ENCODE measurements at places on chromosomes 7 and 10. TPM values are rescaled to one million over a fixed set of nuclear protein-coding genes. Genes with fewer than 3 reads are reported as not detected.

GRCh38 chr10:97964748-97965147 lies 65.7 kb downstream of the CRTAC1 start:
- H3K36me3 ChIP-seq, result no peaks in the 10 kb centered on the region
- no peaks in the 10 kb centered on the region for H3K4me1 ChIP-seq
- no peaks in the 10 kb centered on the region for H3K27me3 ChIP-seq
- H3K4me3 ChIP-seq, result no peak overlapping the region
- H3K27ac ChIP-seq, result no peak overlapping the region

GRCh38 chr7:135964274-135964673 lies 12.9 kb downstream of the MTPN start:
- no peak overlapping the region for H3K4me3 ChIP-seq
- peaks cover 2% of the 10 kb centered on the region for H3K4me1 ChIP-seq
- H3K27ac ChIP-seq, result no peak overlapping the region
- no peaks in the 10 kb centered on the region for H3K27me3 ChIP-seq
- no peaks in the 10 kb centered on the region for H3K36me3 ChIP-seq

GRCh38 chr7:150737265-150738055 lies at the start of gene GIMAP5:
GIMAP5 (plus strand) TSS chr7:150737418; CDS start chr7:150740885, 3,467 bp downstream.
- H3K27ac ChIP-seq, result peak within 1 kb of the TSS; percentile 83
- H3K4me3 ChIP-seq, result peak within 1 kb of the TSS; percentile 31
- H3K4me1 ChIP-seq, result no peaks in the 10 kb centered on the region
- DNase-seq, result no peak

- H3K27ac ChIP-seq, result no peak overlapping the region
- H3K4me3 ChIP-seq, result no peak overlapping the region
- DNase-seq, result no peak
- no peaks in the 10 kb centered on the region for H3K27me3 ChIP-seq
- no peaks in the 10 kb centered on the region for H3K4me1 ChIP-seq
Measured at GRCh38 chr10:64546073-64546472, 1024.9 kb downstream of the REEP3 start.

DNA sequence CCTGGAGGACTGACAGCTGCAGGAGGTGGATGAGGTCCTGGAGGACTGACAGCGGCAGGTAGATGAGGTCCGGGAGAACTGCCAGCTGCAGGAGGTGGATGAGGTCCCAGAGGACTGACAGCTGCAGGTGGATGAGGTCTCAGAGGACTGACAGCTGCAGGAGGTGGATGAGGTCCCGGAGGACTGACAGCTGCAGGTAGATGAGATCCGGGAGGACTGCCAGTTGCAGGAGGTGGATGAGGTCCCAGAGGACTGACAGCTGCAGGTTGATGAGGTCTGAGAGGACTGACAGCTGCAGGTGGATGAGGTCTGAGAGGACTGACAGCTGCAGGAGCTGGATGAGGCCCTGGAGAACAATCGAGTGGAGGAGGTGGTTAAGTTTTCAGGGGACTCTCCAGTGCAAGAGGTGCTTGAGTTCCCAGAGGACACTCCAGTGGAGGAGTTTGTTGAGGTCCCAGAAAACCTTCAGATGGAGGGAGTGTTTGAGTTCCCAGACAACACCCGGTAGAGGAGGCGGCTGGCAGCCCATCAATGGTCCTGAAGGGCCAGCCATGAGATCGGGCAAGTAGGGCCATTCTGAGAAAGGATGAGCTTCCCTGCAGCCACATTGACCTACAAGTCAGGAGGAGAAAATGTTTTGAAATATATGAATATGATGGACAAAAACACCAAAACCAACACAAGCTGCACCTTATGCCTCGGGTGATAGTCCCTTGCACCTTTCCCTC lies 4.7 kb upstream of the EIF5AL1 start:
- H3K27me3 ChIP-seq, result no peaks in the 10 kb centered on the region
- H3K4me3 ChIP-seq, result no peak overlapping the region
- no peaks in the 10 kb centered on the region for H3K36me3 ChIP-seq
- no peak overlapping the region for H3K27ac ChIP-seq
- no peaks in the 10 kb centered on the region for H3K4me1 ChIP-seq
- DNase-seq, result no peak

DNA sequence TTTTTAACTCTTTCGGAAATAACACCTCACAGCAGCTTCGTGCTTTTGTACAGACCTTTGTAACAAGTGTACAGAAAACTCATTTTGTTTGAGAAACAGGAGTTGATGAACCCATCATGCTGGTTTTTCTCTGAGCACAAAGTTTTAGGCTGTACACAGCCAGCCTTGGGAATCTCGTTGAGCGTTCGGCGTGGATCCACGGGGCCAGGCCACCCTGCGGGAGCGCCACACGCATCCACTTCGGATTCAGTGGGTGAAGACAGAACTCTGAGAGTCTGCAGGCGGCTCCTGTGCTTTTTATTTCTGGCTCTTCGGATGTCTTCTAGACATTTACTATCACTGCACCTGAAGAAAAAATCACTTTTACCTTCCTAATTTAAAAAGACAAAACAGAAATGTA lies 131.2 kb downstream of the SMURF1 start:
- DNase-seq, result no peak
- H3K27ac ChIP-seq, result no peak overlapping the region
- H3K4me1 ChIP-seq, result no peaks in the 10 kb centered on the region
- no peak overlapping the region for H3K4me3 ChIP-seq
- H3K36me3 ChIP-seq, result peaks cover 4% of the 10 kb centered on the region
- H3K27me3 ChIP-seq, result no peaks in the 10 kb centered on the region

DNA sequence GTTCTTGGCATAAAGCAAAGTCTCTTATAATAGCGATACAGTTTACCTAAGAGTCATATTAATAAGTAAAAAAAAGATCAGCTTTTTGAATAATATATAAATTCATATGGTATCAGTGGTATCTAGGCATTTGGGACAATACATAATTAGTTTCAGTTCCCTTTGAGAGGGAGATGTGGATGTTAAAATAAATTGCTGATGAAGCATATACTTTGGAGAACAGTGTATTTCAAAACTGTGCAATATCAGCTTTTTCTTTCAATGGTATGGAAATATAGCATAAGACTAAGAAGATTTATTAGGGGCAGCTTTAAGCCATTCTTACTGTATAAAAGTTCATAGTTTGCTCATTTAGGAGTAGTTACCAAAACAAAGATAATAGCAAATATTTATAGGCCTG lies 35.5 kb downstream of the MDFIC start:
- H3K27me3 ChIP-seq, result no peaks in the 10 kb centered on the region
- H3K36me3 ChIP-seq, result no peaks in the 10 kb centered on the region
- no peak overlapping the region for H3K4me3 ChIP-seq

GRCh38 chr7:131921016-131921415 lies 364.6 kb upstream of the PODXL start:
- H3K36me3 ChIP-seq, result no peaks in the 10 kb centered on the region
- no peak overlapping the region for H3K27ac ChIP-seq
- no peak for DNase-seq
- H3K4me1 ChIP-seq, result peaks cover 4% of the 10 kb centered on the region

DNA sequence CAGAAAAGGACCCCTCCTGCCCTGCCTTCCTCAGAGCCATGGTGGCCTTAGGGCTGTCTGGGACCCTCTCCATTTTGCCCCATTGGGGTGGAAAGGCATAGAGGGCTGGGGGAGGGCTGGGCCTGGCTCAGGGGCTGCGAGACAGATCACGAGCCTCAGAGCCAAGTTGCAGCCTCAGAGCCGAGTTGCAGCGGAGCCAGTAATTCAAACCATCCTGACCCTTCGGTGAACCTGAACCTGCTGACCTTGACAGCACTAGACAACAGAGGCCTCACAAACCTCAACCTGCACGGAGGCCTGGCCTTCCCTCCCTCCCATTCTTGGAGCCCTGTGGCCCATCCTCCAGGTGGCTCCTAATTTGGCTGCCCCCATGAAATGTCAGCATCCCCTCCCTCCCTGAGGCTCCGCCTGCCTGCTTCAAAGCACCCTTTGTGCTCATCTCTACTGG lies 45.4 kb downstream of the PAX2 start:
- H3K4me3 ChIP-seq, result no peak overlapping the region
- no peaks in the 10 kb centered on the region for H3K36me3 ChIP-seq
- H3K27ac ChIP-seq, result no peak overlapping the region
- no peaks in the 10 kb centered on the region for H3K4me1 ChIP-seq
- peak; percentile 87 for DNase-seq
- no peaks in the 10 kb centered on the region for H3K27me3 ChIP-seq

DNA sequence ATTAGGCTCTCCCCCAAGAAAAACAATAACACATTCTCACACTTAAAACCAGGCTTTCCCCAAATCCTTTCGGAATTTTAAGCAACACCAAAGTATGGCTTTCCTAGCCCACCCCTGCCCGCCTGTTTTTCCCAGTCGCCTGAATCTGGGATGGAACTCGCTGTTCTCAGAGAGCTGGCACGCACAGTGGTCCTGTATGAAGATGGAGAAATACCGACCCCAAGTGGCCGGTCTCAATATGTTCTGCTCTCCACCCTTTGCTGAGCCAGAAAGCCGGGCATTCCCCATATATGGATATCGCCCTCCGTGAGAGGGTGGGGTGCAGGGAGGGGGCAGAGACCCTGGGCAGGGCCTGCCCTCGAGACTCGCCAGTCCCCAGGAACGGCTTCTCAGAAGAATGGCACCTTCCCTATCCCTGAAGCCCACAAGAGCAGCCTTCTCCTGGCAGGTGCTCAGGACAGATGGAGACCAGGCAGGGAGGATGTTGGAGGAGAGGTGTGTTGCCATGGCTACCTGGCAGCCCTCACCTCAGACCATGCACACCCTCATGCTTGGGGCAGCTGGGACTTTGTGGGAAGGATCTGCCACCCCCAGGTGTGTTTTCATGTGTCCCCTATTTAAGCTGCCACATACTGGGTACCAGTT lies 3.4 kb downstream of the TACR2 start:
- no peak overlapping the region for H3K27ac ChIP-seq
- H3K27me3 ChIP-seq, result no peaks in the 10 kb centered on the region
- peak; percentile 58 for DNase-seq

DNA sequence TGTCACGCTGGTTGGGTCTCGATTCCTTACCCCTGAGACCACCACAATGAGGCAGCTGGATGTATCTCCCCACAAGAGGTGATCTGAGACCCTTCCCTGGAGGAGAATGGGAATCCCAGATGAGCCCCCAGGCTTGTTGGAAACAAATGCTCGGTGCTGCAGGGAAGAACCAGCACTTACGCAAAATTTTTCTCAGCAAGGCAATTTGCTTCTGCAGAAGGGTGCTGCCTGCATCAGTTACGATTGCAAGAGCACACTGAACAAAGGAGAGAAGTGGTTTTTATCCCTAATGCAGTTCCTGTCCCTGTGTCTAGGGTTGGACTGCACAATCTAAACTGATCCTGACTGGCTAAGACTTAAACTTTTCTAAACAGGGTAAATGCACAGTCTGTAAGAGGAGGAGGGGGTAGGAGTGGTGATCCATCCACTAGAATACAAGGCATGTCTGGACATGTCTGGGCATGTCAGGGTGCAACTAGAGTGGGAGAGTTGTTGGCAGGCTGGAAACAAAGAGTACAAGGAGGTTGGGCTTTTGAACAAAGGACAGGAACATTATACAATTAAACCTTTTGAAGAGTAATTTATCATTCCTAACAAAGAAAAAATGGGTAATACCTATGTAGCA lies 114.9 kb upstream of the FAM3C start:
- no peak overlapping the region for H3K27ac ChIP-seq
- no peaks in the 10 kb centered on the region for H3K4me1 ChIP-seq
- no peak for DNase-seq
- no peaks in the 10 kb centered on the region for H3K36me3 ChIP-seq

GRCh38 chr7:152759949-152760853 lies 649 bp downstream of the ACTR3B start:
- H3K4me1 ChIP-seq, result no peaks in the 10 kb centered on the region
- peak overlapping the region; percentile 82 for H3K27ac ChIP-seq
- no peaks in the 10 kb centered on the region for H3K27me3 ChIP-seq
- DNase-seq, result peak; percentile 61
- peak overlapping the region; percentile 84 for H3K4me3 ChIP-seq

- peaks cover 5% of the 10 kb centered on the region for H3K4me1 ChIP-seq
- DNase-seq, result no peak
- H3K36me3 ChIP-seq, result peaks cover 2% of the 10 kb centered on the region
- H3K27ac ChIP-seq, result no peak overlapping the region
Measured at GRCh38 chr7:141012696-141013344, 1.9 kb downstream of the MRPS33 start.

DNA sequence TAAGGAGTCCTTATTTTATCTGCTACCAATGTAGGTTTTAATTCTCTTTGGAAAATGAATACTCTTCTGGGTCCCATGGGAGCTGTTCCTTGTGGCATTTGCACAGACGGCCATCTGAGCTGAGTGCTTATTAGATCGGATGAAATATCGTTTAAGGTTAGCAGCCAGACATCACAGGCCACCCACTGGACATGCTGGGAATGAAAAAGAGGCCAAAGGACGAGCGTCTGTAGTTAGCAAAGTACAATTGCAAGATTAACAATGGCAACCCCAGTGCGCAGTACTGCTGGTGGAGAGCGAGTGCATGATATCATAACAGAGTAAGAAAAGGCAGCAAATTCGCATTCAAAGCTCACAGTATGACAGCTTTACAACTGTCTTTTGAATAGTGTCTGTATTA lies 28.3 kb upstream of the CREB5 start:
- no peaks in the 10 kb centered on the region for H3K27me3 ChIP-seq
- H3K4me1 ChIP-seq, result no peaks in the 10 kb centered on the region
- no peaks in the 10 kb centered on the region for H3K36me3 ChIP-seq
- no peak overlapping the region for H3K27ac ChIP-seq
- no peak for DNase-seq

GRCh38 chr10:15352836-15353235 lies 18.3 kb downstream of the FAM171A1 start:
- no peak overlapping the region for H3K27ac ChIP-seq
- H3K36me3 ChIP-seq, result no peaks in the 10 kb centered on the region
- no peak for DNase-seq
- H3K4me3 ChIP-seq, result no peak overlapping the region
- no peaks in the 10 kb centered on the region for H3K27me3 ChIP-seq

GRCh38 chr7:121351682-121352081 lies 22.9 kb downstream of the WNT16 start:
- peaks cover 11% of the 10 kb centered on the region for H3K36me3 ChIP-seq
- H3K4me3 ChIP-seq, result no peak overlapping the region
- H3K4me1 ChIP-seq, result no peaks in the 10 kb centered on the region
- no peak for DNase-seq
- H3K27ac ChIP-seq, result no peak overlapping the region

- no peak overlapping the region for H3K27ac ChIP-seq
- H3K27me3 ChIP-seq, result no peaks in the 10 kb centered on the region
- no peaks in the 10 kb centered on the region for H3K4me1 ChIP-seq
- no peak overlapping the region for H3K4me3 ChIP-seq
- no peaks in the 10 kb centered on the region for H3K36me3 ChIP-seq
- no peak for DNase-seq
Measured at GRCh38 chr7:8423057-8423456, 10.4 kb upstream of the NXPH1 start.

GRCh38 chr7:50209461-50210135 lies 94.9 kb upstream of the IKZF1 start:
- H3K4me3 ChIP-seq, result no peak overlapping the region
- no peak for DNase-seq
- no peaks in the 10 kb centered on the region for H3K4me1 ChIP-seq
- H3K36me3 ChIP-seq, result no peaks in the 10 kb centered on the region

DNA sequence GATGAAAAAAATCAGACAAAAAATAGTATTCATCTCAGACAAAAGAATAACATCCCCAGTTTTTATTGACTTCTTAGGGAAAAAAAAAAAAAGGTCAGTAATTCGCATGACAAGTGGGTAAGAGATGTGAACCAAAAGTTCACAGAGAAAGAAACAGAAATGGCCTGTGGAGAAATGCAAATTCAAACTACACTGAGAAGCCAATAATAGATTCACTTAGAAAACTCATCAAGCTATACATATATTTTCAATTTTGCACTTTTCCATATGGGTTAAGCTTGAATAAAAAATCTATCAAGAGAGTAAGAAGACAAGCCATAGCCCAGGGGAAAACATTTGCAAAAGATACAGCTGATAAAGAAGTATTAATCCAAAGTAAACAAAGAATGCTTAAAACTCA lies 28.0 kb downstream of the HERC4 start:
- no peaks in the 10 kb centered on the region for H3K4me1 ChIP-seq
- H3K4me3 ChIP-seq, result no peak overlapping the region
- H3K27ac ChIP-seq, result no peak overlapping the region
- no peak for DNase-seq

MYO1G gene
- 14.3 TPM for total RNA-seq

GPR158 gene
- 0.22 TPM for total RNA-seq

HSPA14 gene
- 10.4 TPM for total RNA-seq

AMPH gene
- 1.2 TPM for total RNA-seq
